Stimulated activated CD4-positive, alpha-beta T cell treated with anti-CD3 and anti-CD28 coated beads, Interleukin-2, amount 100 ng/mL, for 48 hours (primary cell): ENCODE measurements at places on chromosomes 1 and 21.
A peak's percentile ranks its signal among the peaks of the same experiment; 100 is the strongest.

- no peak for DNase-seq
Measured at GRCh38 chr1:1024771-1025699, 5.1 kb downstream of the AGRN start.

DNA sequence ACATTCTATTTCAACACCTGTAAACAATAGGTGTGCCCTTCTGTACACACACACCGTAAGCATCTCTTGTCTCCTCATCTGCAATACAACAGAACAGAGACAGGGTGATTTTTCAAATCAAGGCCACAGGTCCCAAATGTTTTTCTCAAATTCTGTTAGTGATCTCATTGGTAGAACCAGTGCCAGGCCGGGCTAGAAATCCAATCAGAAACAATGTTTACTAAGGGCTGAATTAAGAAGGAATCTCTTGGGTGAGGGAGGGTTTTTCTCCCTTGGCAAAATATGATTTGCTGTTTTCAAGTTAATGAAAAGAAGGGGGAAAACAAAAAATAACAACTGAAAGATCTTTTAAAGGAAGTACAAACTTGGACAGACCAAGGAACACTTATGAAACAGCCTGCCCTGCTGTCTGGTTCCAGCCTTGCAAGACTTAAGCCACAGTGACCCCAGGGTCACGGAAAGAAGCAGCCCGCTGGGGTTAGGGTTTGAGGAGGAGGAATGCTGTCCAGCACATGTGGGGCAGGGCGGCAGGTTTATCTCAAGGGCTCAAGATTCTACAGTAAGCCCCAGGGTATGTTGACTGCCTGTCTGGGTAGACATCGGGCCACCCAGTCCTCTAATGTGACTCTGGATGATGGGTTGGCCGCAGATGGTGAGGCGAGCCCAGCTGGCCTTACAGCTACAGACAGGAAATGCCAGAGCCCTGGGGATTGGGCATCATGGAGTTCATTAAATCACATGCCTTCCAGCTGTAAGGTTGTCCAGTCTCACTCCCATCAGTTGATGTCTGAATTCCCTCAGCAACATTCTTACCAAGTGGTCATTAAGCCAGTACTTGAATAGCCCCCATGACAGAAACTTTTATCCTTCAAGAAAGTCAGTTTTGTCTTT is 73.3 kb upstream of the SLC44A3 start:
- no peak for DNase-seq

GRCh38 chr1:222618001-222618879 is at the start of gene MIA3:
Gene MIA3 (plus strand): TSS chr1:222618097. CDS start chr1:222618111, 14 bp downstream.
- DNase-seq = peak; percentile 65

GRCh38 chr1:99252630-99253029 is 11.7 kb upstream of the PLPPR4 start:
- no peak for DNase-seq

DNA sequence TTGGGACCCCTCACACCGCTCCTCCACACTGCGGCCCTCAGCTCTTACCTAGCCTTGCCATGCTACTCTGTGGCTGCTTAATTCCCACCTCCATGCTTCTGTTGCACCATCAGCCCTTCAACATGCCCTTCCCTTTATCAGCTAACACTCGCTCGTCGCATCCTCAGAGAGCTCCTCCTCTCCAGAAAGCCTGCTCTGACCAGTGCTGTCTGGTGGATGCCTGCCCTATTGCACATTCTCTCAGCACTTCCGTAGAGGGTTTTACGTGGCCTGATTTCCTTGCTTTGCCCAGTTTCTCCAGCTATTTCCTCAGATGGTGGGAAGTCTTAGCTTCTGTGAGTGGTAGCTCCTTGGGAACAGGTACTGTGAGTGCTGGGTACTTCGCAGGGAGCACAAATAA is 10.3 kb upstream of the LAD1 start:
- no peak for DNase-seq

GRCh38 chr1:22077728-22078127 is 25.2 kb downstream of the CDC42 start:
- DNase-seq = no peak

- DNase-seq = no peak
Measured at GRCh38 chr1:234988155-234988517, 140.5 kb downstream of the TOMM20 start.

DNA sequence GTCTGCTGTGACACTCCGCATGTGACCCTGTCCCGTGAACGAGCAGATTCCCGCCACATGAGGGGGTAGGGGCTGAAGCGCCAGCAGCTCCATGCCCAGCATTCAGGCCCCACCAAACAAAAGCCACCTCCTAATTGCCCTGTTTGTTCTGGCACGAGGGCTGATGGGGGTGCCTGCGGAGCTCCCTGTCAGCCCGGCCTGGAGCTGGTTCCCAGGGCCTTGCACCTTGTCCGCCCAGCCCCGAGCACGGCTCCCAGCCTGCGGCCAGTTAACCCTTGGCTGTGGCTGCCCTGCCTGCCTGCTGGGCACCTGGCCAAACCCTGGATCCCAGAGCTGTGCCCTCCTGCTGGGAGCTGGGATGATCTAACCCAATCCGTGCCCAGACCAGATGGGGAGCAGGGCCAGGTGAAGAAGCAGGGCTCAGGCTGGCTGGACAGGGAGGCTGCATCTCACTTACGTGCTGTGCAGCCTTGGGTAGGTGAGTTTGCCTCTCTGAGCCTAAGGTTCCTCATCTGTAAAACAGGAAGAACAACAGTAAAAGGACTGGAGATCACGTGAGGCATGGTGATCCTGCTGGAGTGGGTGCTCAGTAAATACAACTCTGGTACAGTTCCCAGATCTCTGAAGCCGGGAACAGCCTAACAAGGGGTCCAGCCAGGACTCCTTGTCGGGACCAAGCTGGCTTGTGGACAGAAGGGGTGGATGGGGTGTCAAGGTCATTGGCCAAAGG is 110.9 kb upstream of the IFFO2 start:
- no peak for DNase-seq

- no peak for DNase-seq
Measured at GRCh38 chr1:7299994-7300393, 471.1 kb upstream of the VAMP3 start.

DNA sequence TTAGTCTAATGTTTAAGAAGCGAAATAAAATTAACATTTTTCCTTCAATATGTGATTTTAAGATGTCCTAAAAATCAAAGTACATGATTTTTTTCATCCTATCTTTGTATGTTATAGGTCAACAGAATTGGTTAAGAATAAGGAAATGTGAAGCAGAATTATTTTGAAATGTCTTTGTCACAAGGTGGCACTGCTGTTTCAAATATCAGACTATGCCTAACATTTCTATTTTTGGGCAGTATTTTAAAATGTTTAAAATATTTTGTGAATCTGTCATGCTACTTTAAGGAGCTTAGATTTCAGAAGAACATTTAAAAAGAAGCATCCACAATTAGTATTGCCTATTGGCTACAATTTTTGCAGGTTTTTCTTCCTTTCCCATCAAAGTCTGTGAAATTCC is 38.7 kb downstream of the AMY1C start:
- DNase-seq = no peak
